ENCODE measurements at places on chromosomes 5 and 9. TPM values are rescaled to one million over a fixed set of nuclear protein-coding genes. Genes with fewer than 3 reads are reported as not detected.

DNA sequence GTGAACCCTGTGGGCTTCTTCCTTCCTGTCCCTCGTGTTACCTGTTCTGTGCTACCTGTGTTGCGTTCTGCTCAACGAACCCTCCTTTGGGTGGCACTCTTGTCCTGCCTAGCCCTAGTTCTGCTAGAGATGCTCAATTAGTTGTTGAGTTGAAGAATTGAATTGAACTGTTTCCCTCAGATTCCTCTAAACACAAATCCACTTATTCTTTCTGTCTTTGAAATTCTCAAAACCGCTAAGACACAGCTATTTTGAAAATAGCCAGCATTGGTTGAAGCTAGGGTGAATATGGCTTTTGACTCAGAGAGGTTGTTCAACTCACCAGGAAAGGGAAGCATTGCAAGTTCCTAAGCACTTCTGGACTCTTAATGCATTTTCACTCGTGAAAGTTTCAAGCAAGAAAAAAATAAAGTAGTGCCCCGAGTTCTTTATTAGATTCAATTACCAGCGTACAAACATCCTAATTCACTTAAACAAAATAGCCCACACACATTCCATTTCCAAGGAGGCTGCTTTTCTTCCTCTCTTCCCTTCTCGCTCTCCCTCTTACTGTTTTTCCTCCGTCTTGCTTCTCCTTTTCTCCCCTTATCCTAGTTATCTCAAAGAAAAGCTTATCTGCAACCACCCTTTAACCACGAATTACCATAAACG is 642 bp upstream of the ITGA1 start:
- DNase-seq = peak; percentile 41
- H3K27ac ChIP-seq = no peak overlapping the region
- H3K4me1 ChIP-seq = peaks cover 29% of the 10 kb centered on the region
- no peaks in the 10 kb centered on the region for H3K27me3 ChIP-seq
- H3K4me3 ChIP-seq = peak overlapping the region; percentile 67
- H3K36me3 ChIP-seq = no peaks in the 10 kb centered on the region

DNA sequence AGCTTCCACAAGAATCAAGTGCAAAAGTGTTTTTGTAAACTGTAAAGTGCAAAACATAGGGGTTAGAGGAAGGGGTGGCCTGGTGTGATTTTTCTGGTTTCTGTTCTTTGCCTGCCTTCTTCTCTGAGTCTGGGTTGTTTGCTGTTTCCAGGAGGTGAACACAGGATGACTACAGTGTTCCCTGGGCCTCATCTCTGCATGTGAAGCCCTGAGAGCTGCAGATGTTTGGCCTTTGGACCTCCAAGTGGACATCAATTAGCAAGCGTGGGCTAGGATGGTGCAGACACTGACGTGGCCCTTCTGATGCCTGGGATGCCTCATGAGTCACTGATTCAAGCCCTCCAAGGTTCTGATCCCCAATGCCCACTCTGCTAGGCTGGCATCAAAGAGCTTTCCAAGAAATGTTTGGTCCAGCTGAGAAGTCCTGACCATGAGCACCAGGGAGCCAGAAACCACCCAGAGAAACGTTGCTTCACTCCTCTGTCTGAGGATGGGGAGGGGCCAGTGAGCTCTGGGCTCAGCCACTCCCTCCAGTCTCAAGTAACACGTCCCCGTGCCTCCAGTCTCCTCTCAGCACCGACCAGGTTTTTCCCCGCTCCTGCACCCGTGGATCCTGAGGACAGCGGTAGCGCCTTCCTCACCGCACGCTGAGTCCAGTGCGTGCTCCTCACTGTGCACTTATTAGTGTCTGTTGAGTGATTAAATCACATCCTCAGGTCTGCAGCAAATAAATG is 7.6 kb downstream of the IL9 start:
- no peak overlapping the region for H3K4me3 ChIP-seq
- H3K36me3 ChIP-seq = no peaks in the 10 kb centered on the region
- peaks cover 20% of the 10 kb centered on the region for H3K27me3 ChIP-seq
- H3K4me1 ChIP-seq = peaks cover 15% of the 10 kb centered on the region
- no peak overlapping the region for H3K27ac ChIP-seq
- no peak for DNase-seq

DNA sequence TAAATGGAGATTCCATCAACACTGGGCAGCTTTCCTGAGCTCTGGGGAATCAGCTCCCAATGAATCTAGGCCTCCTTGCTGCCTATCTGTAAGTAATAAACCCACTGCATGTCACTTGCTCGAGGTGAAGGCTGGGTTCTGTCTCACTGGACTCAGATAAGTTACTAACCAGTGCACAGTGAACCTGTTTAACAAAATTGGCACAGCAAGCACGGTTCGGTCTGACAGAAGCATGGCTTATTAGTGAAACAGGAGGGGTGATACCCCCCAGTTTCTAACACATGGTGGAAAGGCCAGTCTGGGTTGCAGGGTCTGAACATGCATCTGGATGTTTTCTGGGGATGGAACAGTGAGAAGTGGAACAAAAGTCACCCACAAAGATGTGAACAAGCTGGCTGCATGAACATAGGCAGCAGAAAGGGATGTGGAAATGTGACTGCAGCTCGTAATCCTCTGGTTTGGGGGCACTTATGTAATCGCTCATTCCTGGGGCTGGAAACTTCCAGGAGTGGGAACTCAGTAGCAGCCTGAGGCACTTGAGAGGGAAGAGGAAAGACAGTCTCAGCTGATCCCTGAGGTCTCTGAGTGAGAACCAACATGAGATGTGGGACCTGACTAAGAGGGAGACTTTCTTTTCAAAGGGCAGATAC is 37.7 kb downstream of the UGT3A2 start:
- H3K27ac ChIP-seq = no peak overlapping the region
- DNase-seq = no peak
- H3K4me3 ChIP-seq = no peak overlapping the region
- H3K4me1 ChIP-seq = no peaks in the 10 kb centered on the region
- no peaks in the 10 kb centered on the region for H3K36me3 ChIP-seq

- no peaks in the 10 kb centered on the region for H3K27me3 ChIP-seq
- H3K4me1 ChIP-seq = no peaks in the 10 kb centered on the region
- DNase-seq = no peak
- H3K36me3 ChIP-seq = no peaks in the 10 kb centered on the region
Measured at GRCh38 chr9:24071091-24071490, 245.1 kb upstream of the ELAVL2 start.

DNA sequence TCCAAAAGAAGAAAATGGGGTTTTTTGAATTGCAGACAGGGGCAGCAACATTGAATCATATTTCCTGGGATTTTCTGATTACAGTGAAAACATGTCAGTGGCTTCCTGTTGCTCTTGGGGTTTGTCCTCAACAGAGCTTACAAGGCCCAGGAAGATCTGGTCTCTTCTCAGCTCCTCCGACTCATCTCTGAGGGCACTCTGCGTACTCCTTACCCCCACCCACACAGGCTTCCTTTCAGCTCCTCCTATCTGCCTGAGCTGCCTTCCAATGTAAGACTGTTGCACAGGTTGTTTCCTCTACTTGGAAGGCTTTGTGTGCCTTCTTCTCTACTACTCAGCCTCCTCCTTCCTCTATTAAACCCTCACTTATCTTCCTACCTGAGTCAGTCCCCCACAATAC is 245.1 kb upstream of the MEF2C start:
- H3K36me3 ChIP-seq = no peaks in the 10 kb centered on the region
- no peaks in the 10 kb centered on the region for H3K27me3 ChIP-seq
- H3K4me1 ChIP-seq = no peaks in the 10 kb centered on the region
- H3K27ac ChIP-seq = no peak overlapping the region

DNA sequence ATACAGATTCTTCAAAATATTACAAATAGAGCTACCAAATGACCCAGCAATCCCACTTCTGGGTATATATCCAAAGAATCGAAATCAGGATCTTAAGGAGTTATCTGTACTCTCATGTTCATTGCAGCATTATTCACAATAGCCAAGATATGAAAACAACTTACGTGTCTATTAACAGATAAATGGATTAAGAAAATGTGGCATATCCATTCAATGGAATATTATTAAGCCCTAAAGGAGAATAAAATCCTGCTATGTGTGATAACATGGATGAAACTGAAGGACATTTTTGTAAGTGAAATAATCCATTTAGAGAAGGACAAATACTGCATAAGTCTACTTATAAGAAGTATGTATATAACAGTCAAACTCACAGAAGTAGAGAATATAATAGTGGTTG is 450.6 kb downstream of the TMEM232 start:
- no peak overlapping the region for H3K4me3 ChIP-seq
- H3K27ac ChIP-seq = no peak overlapping the region
- no peak for DNase-seq
- H3K36me3 ChIP-seq = no peaks in the 10 kb centered on the region

- H3K27me3 ChIP-seq = no peaks in the 10 kb centered on the region
- no peak overlapping the region for H3K27ac ChIP-seq
- DNase-seq = no peak
- no peak overlapping the region for H3K4me3 ChIP-seq
- H3K36me3 ChIP-seq = no peaks in the 10 kb centered on the region
- peaks cover 19% of the 10 kb centered on the region for H3K4me1 ChIP-seq
Measured at GRCh38 chr5:122773619-122774018, 1.3 kb upstream of the SNX2 start.

- H3K4me3 ChIP-seq = no peak overlapping the region
- no peaks in the 10 kb centered on the region for H3K36me3 ChIP-seq
- no peak for DNase-seq
- H3K4me1 ChIP-seq = no peaks in the 10 kb centered on the region
- peaks cover 65% of the 10 kb centered on the region for H3K27me3 ChIP-seq
Measured at GRCh38 chr9:134707031-134707680, 65.6 kb downstream of the COL5A1 start.

- no peaks in the 10 kb centered on the region for H3K4me1 ChIP-seq
- H3K27ac ChIP-seq = no peak overlapping the region
- H3K36me3 ChIP-seq = no peaks in the 10 kb centered on the region
- DNase-seq = no peak
Measured at GRCh38 chr9:72884508-72884907, 68.3 kb downstream of the ALDH1A1 start.

GRCh38 chr9:128439273-128439672 is 16.5 kb upstream of the ODF2 start:
- DNase-seq = no peak
- no peaks in the 10 kb centered on the region for H3K27me3 ChIP-seq
- no peaks in the 10 kb centered on the region for H3K36me3 ChIP-seq
- no peaks in the 10 kb centered on the region for H3K4me1 ChIP-seq
- no peak overlapping the region for H3K4me3 ChIP-seq

DNA sequence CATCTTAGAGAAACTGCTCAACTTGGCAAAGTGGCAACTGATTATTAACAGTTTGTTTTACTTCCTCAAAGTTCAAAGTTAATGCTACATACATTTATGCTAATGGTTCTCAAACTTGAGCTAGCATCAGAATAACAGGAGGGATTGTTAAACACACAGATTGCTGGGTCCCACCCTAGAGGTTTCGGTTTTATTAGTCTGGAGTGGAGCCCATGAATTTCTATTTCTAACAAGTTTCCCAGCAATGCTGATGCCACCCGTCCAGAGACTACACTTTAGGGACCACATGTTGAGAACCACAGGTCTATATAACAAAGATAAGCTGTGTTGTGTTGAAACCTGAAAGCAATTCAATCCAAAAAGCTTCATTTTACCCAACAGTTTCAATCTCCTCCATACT is 95.3 kb downstream of the FBXW11 start:
- no peak overlapping the region for H3K27ac ChIP-seq
- H3K36me3 ChIP-seq = no peaks in the 10 kb centered on the region
- no peak for DNase-seq
- H3K4me3 ChIP-seq = no peak overlapping the region
- no peaks in the 10 kb centered on the region for H3K27me3 ChIP-seq
- H3K4me1 ChIP-seq = no peaks in the 10 kb centered on the region

DNA sequence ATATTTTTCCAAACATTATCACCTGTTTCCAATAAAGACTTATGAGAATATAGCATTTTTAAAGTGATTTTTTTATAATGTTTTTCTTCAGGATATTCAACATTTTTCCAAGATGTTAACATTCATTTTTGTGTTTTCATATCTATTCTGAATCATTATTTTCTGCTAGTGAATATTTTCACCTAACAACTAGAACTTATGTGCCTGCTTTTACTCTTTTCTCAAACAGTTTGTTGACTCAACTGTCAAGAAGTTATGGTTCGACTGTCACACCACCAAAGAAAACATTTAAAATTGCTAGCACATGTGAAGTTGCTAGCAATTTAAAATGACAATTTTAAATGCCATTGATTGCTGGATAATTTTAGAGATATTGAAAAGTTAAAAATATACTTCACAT is 343.3 kb upstream of the CDH9 start:
- no peaks in the 10 kb centered on the region for H3K27me3 ChIP-seq
- no peaks in the 10 kb centered on the region for H3K36me3 ChIP-seq
- H3K27ac ChIP-seq = no peak overlapping the region
- no peaks in the 10 kb centered on the region for H3K4me1 ChIP-seq
- no peak overlapping the region for H3K4me3 ChIP-seq

DNA sequence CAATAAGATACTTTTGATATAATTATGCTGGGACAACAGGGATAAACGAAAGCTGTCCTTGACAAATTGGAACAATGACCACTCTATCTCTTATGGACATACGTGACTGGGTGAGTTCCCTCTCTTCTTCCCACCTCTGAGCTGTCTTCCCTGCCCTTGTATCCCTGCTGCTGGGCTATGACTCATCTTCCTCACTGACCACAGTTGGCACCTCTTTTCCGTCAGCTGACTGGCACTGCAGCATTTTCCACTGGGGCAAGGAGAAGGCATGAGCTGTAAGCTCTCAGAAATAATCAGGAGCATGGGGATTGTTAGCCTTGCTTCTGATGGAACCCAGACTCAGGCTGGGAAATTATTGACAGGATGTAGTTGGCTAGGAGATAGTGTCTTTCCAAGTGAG is 48.7 kb downstream of the PCSK1 start:
- H3K36me3 ChIP-seq = no peaks in the 10 kb centered on the region
- no peaks in the 10 kb centered on the region for H3K27me3 ChIP-seq
- no peak overlapping the region for H3K4me3 ChIP-seq
- H3K4me1 ChIP-seq = peaks cover 11% of the 10 kb centered on the region
- peak; percentile 64 for DNase-seq
- no peak overlapping the region for H3K27ac ChIP-seq

GRCh38 chr9:131095666-131096268 is 564 bp upstream of the AIF1L start:
- peaks cover 28% of the 10 kb centered on the region for H3K4me1 ChIP-seq
- DNase-seq = no peak
- H3K4me3 ChIP-seq = peak overlapping the region; percentile 92
- no peaks in the 10 kb centered on the region for H3K36me3 ChIP-seq
- H3K27me3 ChIP-seq = no peaks in the 10 kb centered on the region
- no peak overlapping the region for H3K27ac ChIP-seq

- H3K27me3 ChIP-seq = no peaks in the 10 kb centered on the region
- H3K4me1 ChIP-seq = no peaks in the 10 kb centered on the region
- H3K36me3 ChIP-seq = 0 out of 2 replicates have a peak, but pooled peaks cover 4% of the 10 kb centered on the region
- no peak overlapping the region for H3K4me3 ChIP-seq
- no peak for DNase-seq
Measured at GRCh38 chr9:92035687-92036410, 79.4 kb downstream of the SPTLC1 start.

- 0 out of 2 replicates have a peak, but pooled peaks cover 3% of the 10 kb centered on the region for H3K27me3 ChIP-seq
- H3K4me1 ChIP-seq = no peaks in the 10 kb centered on the region
- DNase-seq = no peak
- H3K4me3 ChIP-seq = no peak overlapping the region
Measured at GRCh38 chr5:176775409-176775808, 35.0 kb upstream of the UNC5A start.

AGXT2 gene
- not detected for total RNA-seq

CARTPT gene
- total RNA-seq = not detected

CYSRT1 gene
- total RNA-seq = 9.0 TPM

FBP2 gene
- total RNA-seq = not detected

CD14 gene
- total RNA-seq = 0.35 TPM

IRX4 gene
- not detected for total RNA-seq

AK6 gene
- 23.0 TPM for total RNA-seq

SLC36A3 gene
- not detected for total RNA-seq

UBTD2 gene
- 21.7 TPM for total RNA-seq

ABCA1 gene
- total RNA-seq = 22.4 TPM

AMACR gene
- 31.1 TPM for total RNA-seq

NKD2 gene
- total RNA-seq = 0.57 TPM

ADAMTS2 gene
- total RNA-seq = not detected

Measured in PC-9 (cell line).